ENCODE measurements at places on chromosomes 7 and 10.

GRCh38 chr10:118028619-118029018 is 18.1 kb downstream of the RAB11FIP2 start:
- DNase-seq, result no peak

GRCh38 chr10:131213741-131214505 is 97.6 kb downstream of the TCERG1L start:
- DNase-seq, result no peak

DNA sequence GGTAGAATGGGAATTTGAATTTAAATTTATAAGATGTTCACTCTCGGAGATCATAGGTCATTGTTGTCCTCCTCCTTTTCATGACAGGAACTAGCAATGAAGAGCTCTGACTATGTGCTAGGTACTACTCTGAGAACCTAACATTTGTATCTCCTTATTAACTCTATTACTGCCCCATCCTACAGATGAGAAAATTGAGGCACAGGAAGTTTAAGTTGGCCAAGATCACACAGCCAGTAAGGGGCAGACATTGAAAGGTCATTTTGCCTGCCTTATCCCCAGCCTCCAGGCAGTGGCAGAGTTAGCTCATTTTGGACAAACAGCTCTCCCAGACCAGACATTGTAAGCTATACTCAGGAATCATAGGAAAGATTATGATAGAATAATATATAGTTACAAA is 6.0 kb downstream of the SRGN start:
- DNase-seq, result peak; percentile 31

DNA sequence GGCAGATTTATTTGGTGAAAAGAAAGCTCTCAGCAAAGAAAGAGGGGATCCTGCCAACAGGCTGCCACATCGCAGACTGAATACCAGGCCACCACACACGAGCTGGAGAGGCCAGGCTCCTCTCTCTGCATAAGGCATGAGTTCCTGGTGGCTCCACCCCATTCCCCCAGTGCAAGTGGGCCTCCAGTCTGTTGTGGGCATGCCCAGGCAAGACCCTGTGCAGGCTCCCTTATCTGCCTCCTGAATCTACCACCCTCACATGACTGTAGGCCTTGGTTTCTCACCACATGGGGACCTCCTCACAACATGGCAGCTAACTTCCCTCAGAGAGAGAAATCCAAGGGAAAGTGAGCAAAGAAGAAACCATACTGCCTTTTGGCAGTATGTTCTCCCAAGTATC is 26.7 kb upstream of the CUL1 start:
- DNase-seq, result no peak

DNA sequence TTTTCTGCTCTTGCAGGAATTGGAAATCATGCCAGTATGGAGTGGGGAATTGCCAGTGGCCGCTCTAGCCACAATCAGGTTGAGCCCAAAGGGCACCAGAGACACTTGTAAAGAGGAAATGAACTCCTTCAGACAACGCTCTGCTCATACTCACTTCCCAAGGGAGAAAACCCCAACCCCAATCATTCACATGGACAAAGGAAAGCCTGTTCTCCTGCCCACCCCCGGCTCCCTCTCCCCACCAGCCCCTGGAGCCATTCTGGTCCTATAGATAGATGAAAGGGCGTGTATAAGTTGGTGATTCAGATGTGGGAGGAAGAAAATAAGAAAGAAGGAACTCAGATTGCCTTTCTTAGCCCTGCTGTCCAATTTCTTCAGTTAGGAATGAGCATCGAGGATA is 57.4 kb downstream of the GFRA1 start:
- DNase-seq, result no peak

GRCh38 chr10:88996927-88997326 is 6.3 kb downstream of the FAS start:
- DNase-seq, result no peak

- peak; percentile 27 for DNase-seq
These were observed 42.3 kb downstream of the IKZF1 start for GRCh38 chr7:50346545-50347497.

DNA sequence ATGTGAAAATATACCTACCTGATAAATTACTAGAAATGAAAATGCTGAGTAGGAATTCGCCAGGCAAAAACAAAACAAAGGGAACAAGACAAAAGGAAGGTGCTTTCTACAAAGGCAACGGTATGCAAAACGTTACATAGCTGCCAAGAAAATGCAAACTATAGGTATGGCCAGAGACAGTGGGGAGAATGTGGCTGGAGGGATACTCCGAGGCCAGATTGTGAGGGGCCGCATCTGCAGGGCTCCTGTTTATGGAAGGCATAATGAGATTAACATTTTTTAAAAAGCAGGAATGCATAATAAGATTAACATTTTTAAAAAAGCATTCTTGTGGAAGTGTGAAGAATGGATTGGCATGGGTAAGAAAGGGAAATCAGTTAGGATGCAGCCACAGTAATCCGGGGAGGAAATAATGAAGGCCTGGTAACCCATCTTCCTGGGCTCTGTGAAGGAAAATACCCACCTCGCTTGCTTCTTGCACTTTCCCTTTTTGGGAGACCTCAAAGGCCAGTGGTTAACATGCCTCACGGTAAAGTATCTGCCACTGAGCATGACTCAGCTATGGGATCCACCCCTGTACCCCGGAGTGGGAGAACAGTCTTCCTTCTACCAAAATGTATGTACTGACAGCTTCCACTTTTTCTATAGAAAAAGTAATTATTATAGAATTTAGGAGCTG is 145.8 kb upstream of the LRRN3 start:
- no peak for DNase-seq

- no peak for DNase-seq
These were observed 39.6 kb upstream of the ZNF680 start for GRCh38 chr7:64602518-64602917.

GRCh38 chr7:133650487-133651300 is 397.8 kb downstream of the EXOC4 start:
- peak; percentile 67 for DNase-seq

DNA sequence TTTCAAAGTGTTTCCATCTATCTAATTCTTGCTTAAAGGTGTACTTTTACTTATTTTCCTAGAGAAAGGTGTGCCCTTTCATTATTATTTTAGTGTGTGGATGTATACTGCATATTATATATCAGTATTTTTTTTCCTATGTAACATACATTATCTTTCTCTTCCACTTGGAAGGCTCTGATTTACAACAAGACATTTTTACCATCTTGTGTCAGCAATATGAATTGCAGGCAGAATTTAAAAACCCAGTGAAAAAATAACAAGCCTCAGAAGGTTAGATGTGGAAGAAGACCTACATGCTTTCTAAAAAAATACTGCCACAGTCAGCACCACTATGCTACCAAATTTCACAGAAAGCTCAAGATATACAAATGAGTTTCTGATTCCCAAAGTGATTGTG is 327.7 kb upstream of the STEAP1 start:
- no peak for DNase-seq

DNA sequence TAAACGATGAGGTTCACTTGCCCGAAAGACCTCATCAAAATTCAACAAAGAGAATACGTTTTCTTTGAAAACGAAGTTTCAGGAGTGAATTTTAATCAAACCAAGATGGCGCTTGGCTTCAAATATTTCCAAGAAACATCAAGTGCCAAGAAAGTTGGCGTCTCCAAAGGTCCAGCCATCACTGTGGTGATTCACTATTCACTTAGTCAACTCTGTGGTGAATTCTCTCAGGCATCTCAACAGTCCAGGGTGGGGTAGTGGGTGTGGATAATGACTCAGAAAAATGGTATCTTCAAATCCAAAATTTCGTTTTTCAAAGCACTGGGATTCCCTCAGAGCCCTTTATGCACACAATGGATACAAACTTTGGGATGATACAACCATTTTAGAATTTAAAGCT is 133.1 kb downstream of the SVIL start:
- peak; percentile 86 for DNase-seq

DNA sequence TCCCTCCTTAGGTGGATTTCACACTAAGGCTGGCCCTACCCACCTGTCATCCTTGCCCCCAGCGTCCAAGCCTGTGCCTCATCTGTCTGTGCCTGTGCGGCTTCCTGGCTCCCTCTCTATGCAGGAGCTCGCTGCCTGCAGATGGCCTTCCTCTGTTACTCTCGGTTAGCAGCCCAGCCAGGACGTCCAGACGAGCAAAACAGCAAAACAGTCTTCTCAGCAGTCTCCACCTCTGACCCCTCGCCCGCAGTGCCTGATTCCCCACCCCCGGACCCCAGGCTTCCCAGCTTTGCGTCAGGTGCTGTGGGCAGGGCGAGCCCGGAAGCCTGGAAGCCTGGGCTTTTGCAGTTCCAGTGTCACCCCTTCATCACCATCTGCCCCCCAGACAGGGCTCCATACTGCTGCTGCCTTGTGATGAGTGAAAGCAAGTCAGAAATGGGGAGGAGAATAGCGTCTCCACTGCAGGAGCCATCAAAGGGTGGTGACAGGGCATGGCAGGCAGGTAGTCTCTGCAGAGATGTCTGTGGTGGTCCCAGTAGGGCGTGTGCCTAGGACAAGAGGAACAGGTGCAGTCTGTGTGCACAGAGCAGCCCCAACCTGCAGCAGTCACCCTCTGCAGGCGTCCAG is 88.5 kb downstream of the ADCY1 start:
- no peak for DNase-seq
